ENCODE measurements at places on chromosomes 13 and 19.

- no peak for DNase-seq
Measured at GRCh38 chr19:51607077-51607476, 23.1 kb downstream of the SIGLEC5 start.

GRCh38 chr13:52414963-52415362, 9.0 kb upstream of the THSD1 start:
- DNase-seq: peak; percentile 14

GRCh38 chr13:28268800-28269223, 130.5 kb downstream of the PAN3 start:
- no peak for DNase-seq

GRCh38 chr13:51637852-51638215, 53.6 kb downstream of the WDFY2 start:
- DNase-seq: no peak

DNA sequence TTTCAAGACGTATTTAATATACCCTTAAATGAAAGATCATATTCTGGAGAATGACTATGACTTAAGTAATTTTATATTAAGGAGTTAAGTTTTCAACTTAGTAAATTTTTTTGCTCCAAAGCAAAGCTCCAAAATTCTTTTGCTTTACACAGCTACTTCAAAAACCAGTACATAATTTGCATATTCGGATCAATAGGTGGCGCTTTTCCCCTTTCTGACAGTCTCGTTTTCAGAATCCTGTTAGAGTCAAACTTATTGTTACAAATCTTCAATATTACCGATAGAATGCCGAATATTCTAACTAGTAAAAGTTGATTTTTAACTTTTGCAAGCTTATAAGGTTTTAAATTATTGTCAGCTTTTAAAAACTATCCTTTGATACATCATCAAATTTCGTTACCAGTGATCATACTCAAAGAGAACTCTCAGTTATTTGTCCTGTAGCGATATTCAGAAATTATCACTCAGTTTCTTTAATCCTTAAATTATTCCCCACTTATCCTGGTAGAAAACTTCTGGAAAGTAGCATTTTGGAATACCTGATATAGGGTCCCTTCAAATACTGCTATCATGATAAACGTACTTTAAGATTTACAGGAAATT, 852.7 kb upstream of the KLHL1 start:
- no peak for DNase-seq

- DNase-seq: peak; percentile 94
Measured at GRCh38 chr19:10817291-10818038, 18.5 kb downstream of the TMED1 start.

DNA sequence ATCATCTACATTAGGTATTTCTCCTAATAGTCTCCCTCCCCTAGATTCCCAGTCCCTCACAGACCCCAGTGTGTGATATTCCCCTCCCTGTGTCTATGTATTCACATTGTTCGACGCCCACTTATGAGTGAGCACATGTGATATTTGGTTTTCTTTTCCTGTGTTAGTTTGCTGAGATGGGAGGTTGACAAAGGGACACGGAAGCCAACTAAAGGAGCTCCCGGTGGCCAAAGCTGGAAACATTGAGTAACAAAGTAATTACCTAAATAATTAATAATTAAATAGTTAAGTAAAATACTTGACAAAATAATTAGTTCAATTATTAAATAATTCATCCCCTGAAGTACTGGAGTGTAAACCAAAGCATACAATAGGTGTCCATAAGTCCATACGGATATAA, 1.7 kb upstream of the PRR20A start:
- DNase-seq: no peak

DNA sequence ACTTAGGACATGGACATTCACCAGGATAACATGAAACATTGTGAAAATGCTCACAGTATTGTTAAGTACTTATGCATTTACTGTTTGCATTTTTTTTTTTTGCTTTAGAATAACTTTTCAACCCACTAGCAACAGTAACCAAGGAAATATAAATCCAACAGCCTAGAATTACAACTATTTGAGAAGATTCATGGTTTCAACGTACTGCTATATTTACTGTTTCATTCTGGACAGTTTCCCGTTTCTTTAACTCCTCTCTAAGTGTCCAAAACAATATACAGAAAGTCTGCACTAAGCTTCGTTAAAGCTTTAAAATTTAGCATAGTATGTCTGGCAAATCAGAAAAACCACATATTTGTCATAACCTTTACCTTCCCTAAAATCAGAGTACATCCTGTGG, 2.7 kb downstream of the SMAD9 start:
- no peak for DNase-seq

DNA sequence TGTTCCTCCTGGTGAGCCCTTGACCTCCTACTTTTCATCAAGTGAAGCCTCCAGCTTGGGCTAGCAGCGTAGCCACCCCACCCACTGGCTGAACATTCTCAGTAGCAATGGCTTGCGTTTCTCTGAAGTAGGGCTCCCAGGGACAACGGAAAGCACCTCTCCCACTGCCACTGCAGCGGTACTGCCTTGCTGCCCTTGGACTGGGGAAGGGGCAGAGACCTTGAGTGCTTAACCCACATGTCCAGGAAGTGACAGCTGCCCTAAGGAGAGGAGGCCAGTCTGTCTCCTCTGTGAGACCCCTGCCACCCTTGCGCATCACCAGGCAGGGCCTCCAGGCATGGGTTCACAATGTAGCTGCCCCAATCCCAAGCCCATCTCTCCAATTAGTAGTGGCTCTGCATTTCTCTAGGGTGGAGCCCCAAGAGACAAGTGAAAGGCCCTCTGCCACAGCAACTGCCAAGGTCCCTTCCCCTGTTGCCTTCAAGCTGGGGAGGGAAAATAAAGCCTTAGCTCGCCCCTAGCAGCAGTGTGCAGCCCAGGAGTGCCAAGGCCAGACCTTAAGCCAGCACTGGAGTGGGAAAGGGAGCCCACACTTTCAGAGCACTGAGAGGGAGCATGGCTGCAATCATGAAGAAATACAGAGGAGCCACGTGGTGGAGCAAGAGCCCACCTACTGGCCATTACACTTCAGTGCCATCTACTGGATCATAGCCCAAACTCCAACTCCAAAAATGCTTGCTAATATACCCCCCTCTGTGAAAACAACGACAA, 175.9 kb upstream of the TRPC4 start:
- DNase-seq: no peak

- DNase-seq: no peak
Measured at GRCh38 chr13:97372936-97373335, 61.0 kb upstream of the RAP2A start.

DNA sequence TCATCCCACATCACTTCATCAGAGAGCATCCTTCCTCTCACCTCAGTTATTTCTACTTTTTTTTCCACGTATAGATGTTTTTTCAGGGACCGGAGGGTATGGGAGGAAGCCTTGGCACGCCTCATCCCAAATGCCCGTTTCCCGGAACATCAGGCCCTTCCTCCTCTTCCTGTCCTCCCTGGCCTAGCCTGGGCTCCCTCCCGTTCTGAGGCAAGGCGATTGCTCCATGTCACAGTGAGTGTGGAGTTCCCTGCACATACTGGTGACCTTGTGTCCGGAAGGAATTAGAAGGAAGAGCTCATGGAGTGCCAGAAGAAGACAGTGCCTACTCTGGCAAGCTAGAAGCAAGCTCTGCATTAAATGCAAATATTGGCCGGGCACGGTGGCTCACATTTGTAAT, 1.1 kb upstream of the ZNF627 start:
- no peak for DNase-seq

- DNase-seq: no peak
Measured at GRCh38 chr19:1610579-1610978, 5.3 kb upstream of the UQCR11 start.

DNA sequence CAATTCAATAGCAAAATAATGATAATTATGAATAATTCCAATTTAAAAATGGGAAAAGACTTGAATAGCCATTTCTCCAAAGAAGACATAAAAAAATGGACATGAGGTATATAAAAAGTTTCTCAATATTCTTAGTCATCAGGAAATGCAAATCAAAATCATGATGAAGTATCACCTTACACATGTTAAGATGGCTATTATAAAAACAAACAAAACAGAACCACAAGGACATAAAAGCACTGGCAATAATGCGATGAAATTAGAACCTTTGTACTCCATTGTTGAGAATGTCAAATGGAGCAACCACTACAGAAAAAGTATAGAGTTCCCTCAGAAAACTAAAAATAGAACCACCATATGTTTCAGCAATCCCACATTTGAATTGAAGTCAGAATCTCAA, 1186.1 kb downstream of the SLITRK5 start:
- no peak for DNase-seq

DNA sequence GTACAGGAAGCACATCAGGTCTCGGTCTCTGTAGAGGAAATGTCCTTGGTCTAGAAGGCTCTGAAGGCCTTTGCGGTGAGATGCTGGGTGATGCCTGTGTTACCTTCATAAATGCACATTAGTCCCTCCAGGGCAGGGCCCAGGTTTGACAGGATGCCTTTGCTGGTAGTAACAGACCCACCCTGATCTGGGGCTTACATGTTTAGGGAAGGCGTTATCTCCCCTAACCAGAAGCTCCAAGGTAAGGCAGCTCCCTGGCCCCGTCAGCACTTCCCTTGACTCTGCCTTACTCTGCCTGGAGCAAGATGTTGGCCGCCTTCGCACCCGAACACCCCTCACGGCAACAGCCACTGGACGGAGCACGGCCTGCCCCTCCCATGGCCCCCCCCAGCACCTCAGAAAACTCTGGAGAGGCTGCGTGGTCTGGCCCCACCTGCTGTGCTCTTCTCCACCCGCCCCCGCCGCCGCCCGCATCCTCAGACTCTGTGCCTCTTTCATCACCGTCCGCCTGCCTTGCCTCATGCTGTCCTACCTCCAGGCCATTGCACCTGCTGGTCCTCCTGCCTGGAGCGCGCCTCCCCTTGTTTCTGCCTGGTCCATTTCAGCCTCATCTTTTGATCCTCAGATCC, 9.1 kb downstream of the AP2A1 start:
- no peak for DNase-seq

DNA sequence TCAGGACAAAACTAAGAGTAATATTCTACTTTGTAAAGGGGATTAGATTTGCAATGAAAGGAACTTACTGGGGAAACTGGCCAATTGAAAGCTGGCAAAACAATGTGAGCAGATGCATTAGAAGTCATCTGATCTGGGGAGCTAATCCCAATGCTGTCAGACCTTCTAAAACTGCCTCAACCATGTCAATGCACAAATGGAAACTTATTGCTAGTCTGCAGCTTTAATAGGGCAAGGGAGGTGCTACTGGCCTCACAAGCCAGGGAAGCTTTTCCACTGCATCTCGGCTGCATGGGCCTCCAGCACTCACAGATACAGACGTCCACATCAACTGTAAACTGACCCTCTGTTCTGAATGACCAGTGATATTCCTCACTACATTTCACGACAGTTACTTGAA, 154.2 kb downstream of the LHFPL6 start:
- no peak for DNase-seq

DNA sequence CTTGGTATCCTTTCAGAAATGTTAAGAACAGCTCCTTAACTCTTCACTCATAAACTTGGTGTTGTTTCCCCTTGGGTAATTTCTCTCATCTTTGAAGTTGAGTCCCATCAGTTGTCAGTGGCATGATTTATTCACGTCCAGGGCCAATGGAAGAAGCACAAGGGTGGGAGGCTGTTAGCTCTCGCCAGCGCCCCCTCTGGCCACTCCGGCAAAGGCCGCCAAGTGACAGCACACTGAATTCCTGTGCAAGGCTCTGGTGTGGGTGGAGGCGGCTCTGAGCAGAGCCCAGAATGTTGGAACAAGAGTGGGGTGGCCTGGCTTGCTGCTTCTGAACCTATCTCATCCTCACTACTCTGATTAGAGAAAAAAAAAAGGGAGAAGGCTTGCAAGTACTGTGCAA, 13.1 kb upstream of the MEDAG start:
- DNase-seq: no peak

DNA sequence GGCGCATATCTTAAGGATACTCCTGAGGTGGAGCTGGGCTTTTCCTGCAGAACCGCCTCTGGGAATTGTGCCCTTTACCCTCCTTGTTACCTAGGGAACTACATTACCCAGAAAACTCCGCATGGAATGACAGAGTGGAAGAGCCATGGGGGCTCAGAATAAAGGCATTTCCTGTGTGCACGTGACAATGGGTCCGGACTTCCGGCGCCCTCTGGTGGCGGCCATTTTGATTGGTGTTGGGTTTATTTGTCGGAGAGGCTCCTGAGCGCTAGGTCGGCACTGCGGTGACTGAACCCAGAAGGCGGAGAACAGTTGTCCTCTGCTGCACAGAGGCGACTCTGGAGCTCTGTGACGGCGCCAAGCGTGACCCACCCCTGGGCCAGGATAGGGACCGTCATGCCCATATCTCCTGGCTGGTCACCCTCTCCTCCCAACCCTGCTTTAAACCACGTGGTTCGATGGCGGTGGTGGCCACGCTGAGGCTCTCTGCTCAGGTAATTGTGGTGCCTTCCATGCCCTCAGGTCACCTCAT, at the start of gene ZNF587B:
Gene ZNF587B, plus strand, starts transcription at position 229 of the 532 bp plus-strand sequence. Its CDS starts 230 bp downstream, at position 459.
- no peak for DNase-seq

GRCh38 chr13:78997902-78998629, 339.1 kb upstream of the OBI1 start:
- DNase-seq: no peak

DNA sequence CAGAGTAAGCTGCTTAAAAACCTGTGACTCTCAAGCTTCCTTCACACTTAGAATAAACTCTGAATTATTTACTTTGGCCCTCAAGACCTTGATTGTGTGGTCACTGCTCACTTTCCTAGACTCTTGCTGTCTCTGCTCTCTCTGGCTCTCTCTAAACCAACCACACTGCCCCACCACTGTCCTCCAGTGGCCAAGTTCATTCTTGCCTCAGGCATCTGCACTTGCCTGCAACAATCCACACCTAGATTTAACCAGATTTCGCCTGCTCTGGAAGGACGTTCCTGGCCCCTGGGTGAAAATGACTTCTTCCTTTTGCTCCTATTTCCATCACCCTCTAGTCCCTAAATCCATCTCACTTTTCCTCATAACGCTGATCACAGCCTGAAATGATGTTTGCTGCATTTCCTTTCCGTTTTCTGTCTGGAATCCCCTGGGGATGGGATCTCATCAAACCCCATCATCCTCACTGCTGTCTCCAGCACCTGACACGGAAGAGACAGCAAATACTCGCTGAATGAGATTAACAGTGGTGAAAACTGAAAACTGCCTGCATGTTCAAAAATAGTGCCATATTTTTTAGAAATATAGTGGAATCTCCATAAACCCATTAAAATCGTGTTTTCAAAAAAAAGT, 232.6 kb downstream of the UQCRFS1 start:
- DNase-seq: peak; percentile 40

- DNase-seq: no peak
Measured at GRCh38 chr13:44373601-44374347, at the start of gene SERP2. Gene SERP2, plus strand, starts transcription at chr13:44373824. Its CDS starts 202 bp downstream, at chr13:44374026.

DNA sequence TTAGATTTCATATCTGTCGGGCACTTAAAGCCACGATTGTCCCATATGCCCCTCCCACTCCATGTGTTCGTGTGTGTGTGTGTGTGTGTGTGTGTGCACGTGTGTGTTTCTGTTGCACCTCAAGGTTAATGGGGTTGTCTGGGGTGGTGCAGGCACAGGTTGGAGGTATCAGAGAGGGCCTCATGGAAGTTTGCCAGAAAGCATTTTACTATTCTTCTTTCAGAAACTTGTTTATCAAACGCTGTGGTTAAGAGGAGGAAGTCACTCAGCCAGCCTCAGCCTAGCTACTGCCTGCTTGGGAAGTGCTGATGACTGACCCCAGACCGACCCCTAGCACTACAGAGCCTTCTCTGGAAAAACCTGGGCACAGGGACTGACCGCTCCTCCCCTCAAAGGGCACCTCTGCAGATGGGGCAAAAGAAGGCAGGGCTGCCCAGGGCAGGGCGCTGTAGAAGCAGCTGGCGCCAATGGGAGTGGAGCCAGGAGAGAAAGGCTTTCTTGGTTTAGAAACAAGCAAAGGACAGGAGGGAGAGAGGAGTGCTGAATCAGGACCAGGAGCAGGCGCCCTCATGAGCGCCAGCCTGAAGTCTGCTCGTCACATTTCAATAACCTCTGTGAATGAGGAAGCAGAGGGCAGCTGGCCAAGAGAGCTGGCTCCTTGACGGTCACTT, 3.9 kb downstream of the SIAH3 start:
- DNase-seq: no peak
